ENCODE measurements at places on chromosomes 13 and 19. TPM values are rescaled to one million over a fixed set of nuclear protein-coding genes. Genes with fewer than 3 reads are reported as not detected.
A peak's percentile ranks its signal among the peaks of the same experiment; 100 is the strongest.

DNA sequence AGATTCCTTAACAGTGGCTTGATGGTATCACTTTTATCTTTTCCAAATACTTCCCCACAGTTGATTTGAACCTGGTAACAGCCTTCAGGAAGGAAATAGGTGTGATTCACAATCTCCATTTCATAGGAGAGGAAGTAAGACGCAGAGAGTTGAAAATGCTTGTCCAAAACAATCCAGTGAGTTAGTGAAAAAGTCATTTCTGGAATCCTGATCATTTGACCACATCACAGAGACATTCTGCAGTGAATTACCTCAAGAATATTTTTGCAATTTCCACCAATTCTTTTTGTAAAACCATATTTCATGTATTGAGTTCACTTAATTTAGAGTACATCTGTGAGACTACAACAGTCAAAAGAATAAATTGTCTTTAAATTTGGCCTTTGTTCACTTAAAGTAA lies 292.8 kb downstream of the DCLK1 start:
- DNase-seq: no peak

- DNase-seq: no peak
These were observed 17.8 kb downstream of the KATNAL1 start for GRCh38 chr13:30289533-30289932.

GRCh38 chr19:14473073-14473977 lies 1.8 kb downstream of the PTGER1 start:
- DNase-seq: no peak

DNA sequence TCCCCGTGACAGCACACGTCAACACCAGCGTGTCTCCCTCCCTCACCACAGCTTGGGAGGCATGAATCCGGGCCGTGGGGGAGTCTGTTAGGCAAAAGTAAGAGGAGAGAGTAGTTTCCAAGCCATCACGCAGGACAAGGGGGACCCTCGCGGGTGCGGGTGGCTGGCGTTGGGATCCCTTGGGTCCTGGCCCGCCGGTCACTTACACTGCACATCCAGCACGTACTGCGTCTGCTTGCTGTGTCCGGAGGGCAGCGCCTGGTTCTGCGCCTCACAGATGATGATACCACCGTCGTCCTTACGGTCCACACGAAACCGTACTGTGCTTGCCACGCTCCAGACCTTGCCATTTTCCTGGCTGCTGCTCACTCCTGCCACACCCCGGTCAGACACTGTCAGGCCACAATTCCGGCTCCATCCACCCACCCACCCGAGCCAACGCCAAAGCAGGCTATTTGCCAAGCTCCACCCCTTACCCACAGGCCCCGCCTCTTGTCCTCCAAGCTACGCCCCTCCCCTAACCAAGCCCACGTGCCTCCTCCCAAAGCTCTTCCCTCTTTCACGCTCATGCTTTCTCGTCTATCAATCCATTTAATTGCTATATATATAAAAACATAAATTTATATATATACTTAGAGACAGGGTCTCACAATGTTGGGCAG lies 6.6 kb upstream of the ZNF428 start:
- DNase-seq: no peak

- no peak for DNase-seq
These were observed 29.3 kb upstream of the GRTP1 start for GRCh38 chr13:113393226-113393562.

- DNase-seq: peak; percentile 90
These were observed 25.1 kb upstream of the MYDGF start for GRCh38 chr19:4695224-4695731.

- DNase-seq: no peak
These were observed 52.5 kb downstream of the PDS5B start for GRCh38 chr13:32638739-32639138.

DNA sequence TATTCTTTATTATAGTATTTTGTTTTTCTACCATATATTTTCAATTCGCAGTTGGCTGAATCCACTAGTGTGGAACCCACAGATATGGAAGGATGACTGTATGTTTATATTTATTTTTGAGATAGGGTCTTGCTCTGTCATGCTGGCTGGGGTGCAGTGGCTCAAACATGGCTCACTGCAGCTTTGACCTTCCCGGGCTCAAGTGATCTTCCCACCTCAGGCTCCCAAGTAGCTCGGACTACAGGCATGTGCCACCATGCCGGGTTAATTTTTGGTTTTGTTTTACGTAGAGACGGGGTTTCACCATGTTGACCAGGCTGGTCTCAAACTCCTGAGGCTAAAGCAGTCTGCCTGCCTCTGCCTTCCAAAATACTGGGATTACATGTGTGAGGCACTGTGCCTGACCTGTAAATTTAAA lies 9.6 kb downstream of the SLC35E1 start:
- no peak for DNase-seq

GRCh38 chr13:80259159-80259558 lies 81.8 kb downstream of the SPRY2 start:
- peak; percentile 64 for DNase-seq

DNA sequence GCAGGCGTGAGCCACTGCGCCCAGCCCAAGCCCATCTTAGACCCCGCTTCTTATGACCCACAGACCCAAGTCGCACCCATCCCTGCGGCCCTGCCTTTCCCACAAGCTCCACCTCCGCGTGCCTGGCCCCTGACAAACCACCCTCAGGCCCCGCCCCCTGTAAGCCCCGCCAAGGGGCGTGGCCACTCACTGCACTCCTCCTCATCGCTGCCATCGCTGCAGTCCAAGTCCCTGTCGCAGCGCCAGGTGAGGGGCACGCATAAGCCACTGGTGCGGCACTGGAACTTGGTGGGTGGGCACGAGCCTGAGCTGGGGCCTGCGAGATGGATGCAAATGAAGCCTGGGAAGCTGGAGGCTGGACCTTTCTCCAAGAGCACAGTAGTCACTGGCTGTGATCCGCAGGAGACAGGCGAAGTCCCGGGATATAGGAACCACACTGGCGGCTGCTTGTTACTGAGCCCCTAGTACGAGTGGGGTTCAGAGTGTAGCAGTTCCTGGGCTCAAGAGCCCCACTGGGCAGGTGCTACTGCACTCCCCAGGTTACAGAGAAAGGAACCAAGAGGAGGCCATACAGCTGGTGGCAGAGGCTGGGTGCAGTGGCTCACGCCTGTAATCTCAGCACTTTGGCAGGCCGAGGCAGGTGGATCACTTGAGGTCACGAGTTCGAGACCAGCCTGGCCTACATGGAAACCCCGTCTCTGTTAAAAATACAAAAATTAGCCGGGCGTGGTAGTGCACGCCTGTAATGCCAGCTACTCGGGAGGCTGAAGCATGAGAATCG lies 3.1 kb downstream of the CD320 start:
- DNase-seq: peak; percentile 22

The MCF2L gene
- 18.3 TPM for total RNA-seq

The TEX29 gene
- not detected for total RNA-seq

The ZNF98 gene
- total RNA-seq: 1.1 TPM

The DLL3 gene
- not detected for total RNA-seq

The IL12RB1 gene
- 0.25 TPM for total RNA-seq

The KCNK6 gene
- 1.6 TPM for total RNA-seq

The SLC46A3 gene
- total RNA-seq: 37.9 TPM
